PC-3 (cell line): ENCODE measurements at places on chromosomes 3 and 15.

GRCh38 chr3:113890256-113890900 is 51.8 kb downstream of the GRAMD1C start:
- DNase-seq = no peak

GRCh38 chr3:193943200-193943599 is 192.7 kb upstream of the HES1 start:
- DNase-seq = no peak

DNA sequence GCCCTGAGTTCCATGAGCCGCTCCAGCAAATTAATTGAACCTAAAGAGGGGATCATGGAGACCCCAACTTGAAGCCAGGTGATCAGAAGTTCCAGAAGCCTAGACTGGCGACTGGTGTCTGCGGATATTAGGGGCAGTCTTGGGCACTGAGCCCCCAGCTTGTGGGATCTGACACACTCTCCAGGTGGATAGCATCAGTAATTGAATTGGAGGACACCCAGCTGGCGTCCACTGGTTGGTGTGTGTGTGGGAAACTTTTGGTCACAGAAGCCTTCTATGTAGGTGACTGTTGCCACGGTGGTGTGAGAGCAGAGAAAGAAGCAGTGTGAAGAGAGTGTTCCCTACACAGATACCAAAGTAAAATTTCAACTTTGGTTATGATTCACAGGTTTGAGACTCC is 106.0 kb upstream of the ADPGK start:
- DNase-seq = no peak

DNA sequence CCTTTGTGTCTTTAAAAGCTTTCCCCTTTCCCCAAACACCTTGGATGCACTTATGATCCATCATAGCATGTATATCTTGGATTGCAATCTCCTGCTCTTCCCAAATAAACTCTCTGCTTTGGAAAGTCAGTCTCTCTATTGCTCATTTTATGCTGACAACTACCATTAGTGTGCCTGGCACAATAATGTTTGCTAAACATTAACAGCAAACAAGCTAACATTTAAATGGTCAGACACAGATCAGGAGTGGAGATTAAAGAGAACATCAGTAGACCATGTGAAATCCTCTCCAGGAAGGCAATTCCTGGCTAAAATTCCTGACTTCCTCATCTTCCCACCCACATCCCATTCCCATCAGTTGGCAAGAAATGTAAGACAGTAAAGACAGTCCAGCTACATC is 44.3 kb upstream of the EIF1B start:
- no peak for DNase-seq

- no peak for DNase-seq
These were observed 90.0 kb downstream of the FAM174B start for GRCh38 chr15:92565351-92566125.

GRCh38 chr3:138935863-138936740 is 10.8 kb downstream of the FOXL2 start:
- peak; percentile 71 for DNase-seq

- peak; percentile 91 for DNase-seq
These were observed 14.8 kb upstream of the CYP11A1 start for GRCh38 chr15:74382004-74382816.
